ENCODE measurements at places on chromosomes 5 and 9. TPM values are rescaled to one million over a fixed set of nuclear protein-coding genes. Genes with fewer than 3 reads are reported as not detected.

- H3K27ac ChIP-seq, result no peak overlapping the region
- no peaks in the 10 kb centered on the region for H3K4me1 ChIP-seq
- no peaks in the 10 kb centered on the region for H3K27me3 ChIP-seq
- no peaks in the 10 kb centered on the region for H3K36me3 ChIP-seq
- H3K4me3 ChIP-seq, result no peak overlapping the region
Measured at GRCh38 chr5:153895266-153895665, 143.4 kb downstream of the FAM114A2 start.

GRCh38 chr5:6407558-6408259 lies 29.4 kb upstream of the MED10 start:
- DNase-seq, result no peak
- no peak overlapping the region for H3K27ac ChIP-seq
- H3K4me3 ChIP-seq, result no peak overlapping the region
- H3K4me1 ChIP-seq, result no peaks in the 10 kb centered on the region
- no peaks in the 10 kb centered on the region for H3K36me3 ChIP-seq
- H3K27me3 ChIP-seq, result peaks cover 24% of the 10 kb centered on the region

DNA sequence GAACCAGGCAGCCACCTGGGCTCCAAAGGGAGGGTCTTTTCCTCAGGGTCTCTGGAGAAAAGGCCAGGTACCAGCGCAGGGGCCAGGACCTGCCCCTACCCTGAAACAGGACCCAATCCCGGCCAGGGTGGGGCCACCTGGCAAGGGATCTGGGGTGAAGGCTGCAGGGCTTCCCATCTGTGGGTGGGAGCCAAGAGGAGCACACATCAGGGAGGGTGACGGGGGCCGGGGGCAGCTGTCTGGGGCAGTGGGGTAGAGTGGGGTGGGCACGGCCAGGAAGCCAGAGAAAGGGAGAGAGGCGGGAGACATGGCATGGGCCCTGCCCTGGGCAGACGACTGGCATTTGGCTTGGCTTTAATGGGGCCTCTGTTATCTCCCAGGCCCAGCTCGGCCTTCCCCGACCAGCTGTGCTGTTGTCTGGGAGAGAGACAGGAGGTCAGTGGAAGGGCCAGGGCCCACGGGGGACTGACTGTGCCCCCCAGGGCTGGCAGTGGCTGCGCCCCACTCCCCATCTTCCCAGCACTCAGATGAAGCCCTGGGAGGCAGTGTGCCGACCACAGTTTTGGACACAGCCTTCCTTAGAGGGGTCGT lies 57.2 kb upstream of the RNF130 start:
- no peak for DNase-seq
- no peak overlapping the region for H3K4me3 ChIP-seq
- no peaks in the 10 kb centered on the region for H3K27me3 ChIP-seq
- H3K4me1 ChIP-seq, result no peaks in the 10 kb centered on the region

The GADD45G gene
- 5.1 TPM for total RNA-seq
